ENCODE measurements at places on chromosomes 5 and 9. TPM values are rescaled to one million over a fixed set of nuclear protein-coding genes. Genes with fewer than 3 reads are reported as not detected.

- no peaks in the 10 kb centered on the region for H3K36me3 ChIP-seq
- H3K4me3 ChIP-seq, result no peak overlapping the region
- no peak overlapping the region for H3K27ac ChIP-seq
- DNase-seq, result no peak
These were observed 90.5 kb downstream of the NRG2 start for GRCh38 chr5:139952574-139952973.

The DMRT2 gene
- total RNA-seq, result 0.86 TPM

- H3K27ac ChIP-seq, result no peak overlapping the region
- H3K36me3 ChIP-seq, result no peaks in the 10 kb centered on the region
- H3K27me3 ChIP-seq, result no peaks in the 10 kb centered on the region
- no peak for DNase-seq
These were observed 195.3 kb upstream of the NR4A3 start for GRCh38 chr9:99626426-99626825.

The CCT5 gene
- 116 TPM for total RNA-seq

GRCh38 chr9:27192291-27192960 lies 83.4 kb downstream of the TEK start:
- H3K4me3 ChIP-seq, result no peak overlapping the region
- no peak for DNase-seq
- no peaks in the 10 kb centered on the region for H3K27me3 ChIP-seq
- peaks cover 10% of the 10 kb centered on the region for H3K4me1 ChIP-seq
- no peak overlapping the region for H3K27ac ChIP-seq

- H3K4me1 ChIP-seq, result no peaks in the 10 kb centered on the region
- H3K27ac ChIP-seq, result no peak overlapping the region
- no peaks in the 10 kb centered on the region for H3K27me3 ChIP-seq
- no peaks in the 10 kb centered on the region for H3K36me3 ChIP-seq
- no peak overlapping the region for H3K4me3 ChIP-seq
- DNase-seq, result no peak
These were observed 564.3 kb downstream of the ZNF608 start for GRCh38 chr5:124182133-124182532.

The CATSPER3 gene
- 0.68 TPM for total RNA-seq

DNA sequence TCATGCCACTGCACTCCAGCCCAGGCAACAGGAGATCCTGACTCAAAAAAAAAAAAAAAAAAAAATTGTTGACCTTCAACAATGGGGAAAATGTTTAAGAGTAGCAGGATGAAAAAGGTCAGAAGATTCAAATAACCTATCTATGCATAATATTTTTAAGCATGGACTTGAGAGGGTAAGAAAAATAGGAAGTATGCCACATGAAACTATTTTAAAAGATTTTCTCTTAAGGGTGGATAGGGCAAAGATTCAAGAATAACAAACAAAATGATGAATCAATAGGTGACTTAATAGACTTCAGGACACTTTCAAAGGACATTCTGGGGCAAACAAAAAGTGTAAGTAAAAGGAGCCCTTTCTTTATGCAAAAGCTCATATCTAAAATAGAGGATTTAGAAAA lies 3.2 kb downstream of the TEX48 start:
- H3K4me3 ChIP-seq, result no peak overlapping the region
- no peaks in the 10 kb centered on the region for H3K36me3 ChIP-seq
- H3K27me3 ChIP-seq, result no peaks in the 10 kb centered on the region
- DNase-seq, result no peak
- no peaks in the 10 kb centered on the region for H3K4me1 ChIP-seq

The IRX2 gene
- total RNA-seq, result 52.1 TPM

The INSL4 gene
- not detected for total RNA-seq

- no peak overlapping the region for H3K4me3 ChIP-seq
- H3K4me1 ChIP-seq, result no peaks in the 10 kb centered on the region
- H3K36me3 ChIP-seq, result no peaks in the 10 kb centered on the region
- no peaks in the 10 kb centered on the region for H3K27me3 ChIP-seq
These were observed 13.2 kb upstream of the GLRA1 start for GRCh38 chr5:151937851-151938250.

DNA sequence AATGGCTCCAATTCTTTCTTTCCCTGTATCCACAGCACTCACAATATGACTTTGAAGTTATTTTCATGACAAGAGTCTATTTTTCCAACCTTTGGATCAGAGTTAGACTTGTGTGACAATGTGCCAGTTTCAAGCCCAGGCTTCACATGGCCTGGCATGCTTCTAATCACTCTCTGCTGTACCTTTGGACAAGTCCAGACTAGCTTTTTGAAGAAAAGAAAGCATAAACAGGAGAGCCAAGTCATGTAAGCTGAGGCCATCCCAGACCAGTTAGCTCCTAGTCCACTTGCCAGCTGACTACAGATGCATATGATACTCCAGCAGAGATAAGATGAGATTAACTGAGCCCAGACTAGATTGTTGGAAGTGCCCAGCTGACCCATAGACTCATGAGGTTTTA lies 513.6 kb upstream of the C9orf72 start:
- no peak for DNase-seq
- no peaks in the 10 kb centered on the region for H3K27me3 ChIP-seq
- H3K4me1 ChIP-seq, result no peaks in the 10 kb centered on the region
- H3K36me3 ChIP-seq, result no peaks in the 10 kb centered on the region

GRCh38 chr5:60178101-60178500 lies 284.6 kb upstream of the PDE4D start:
- H3K4me3 ChIP-seq, result no peak overlapping the region
- no peaks in the 10 kb centered on the region for H3K27me3 ChIP-seq
- no peaks in the 10 kb centered on the region for H3K4me1 ChIP-seq
- DNase-seq, result no peak
- H3K36me3 ChIP-seq, result no peaks in the 10 kb centered on the region

The NCS1 gene
- total RNA-seq, result 7.0 TPM

The FAXDC2 gene
- total RNA-seq, result 72.7 TPM

The GFPT2 gene
- total RNA-seq, result 13.4 TPM

DNA sequence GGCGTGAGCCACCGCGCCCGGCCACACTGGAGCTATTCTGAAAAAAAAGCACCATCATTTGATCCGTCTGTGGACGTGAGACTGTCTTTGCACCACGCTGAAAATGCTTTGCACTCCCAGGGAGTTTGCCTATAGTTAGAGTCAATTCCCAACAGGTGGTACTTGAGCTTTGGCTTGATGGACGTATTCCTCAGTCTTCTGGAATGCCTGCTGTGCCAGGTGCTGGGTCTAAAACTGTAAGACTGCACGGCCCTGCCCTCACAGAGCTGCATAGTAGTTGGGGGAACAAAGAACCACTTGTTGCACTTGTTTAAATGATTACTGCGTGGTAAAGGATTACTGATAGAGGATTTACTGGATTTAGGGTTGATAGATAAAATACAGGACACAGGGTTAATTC lies 3.4 kb upstream of the CCNO start:
- no peak overlapping the region for H3K27ac ChIP-seq
- H3K4me3 ChIP-seq, result no peak overlapping the region
- H3K4me1 ChIP-seq, result peaks cover 28% of the 10 kb centered on the region

The PKD2L2 gene
- not detected for total RNA-seq

- H3K27me3 ChIP-seq, result no peaks in the 10 kb centered on the region
- H3K4me3 ChIP-seq, result no peak overlapping the region
- no peak overlapping the region for H3K27ac ChIP-seq
- H3K4me1 ChIP-seq, result peaks cover 33% of the 10 kb centered on the region
These were observed 1.6 kb upstream of the P4HA2 start for GRCh38 chr5:132229236-132229635.

The TARS1 gene
- 93.9 TPM for total RNA-seq

DNA sequence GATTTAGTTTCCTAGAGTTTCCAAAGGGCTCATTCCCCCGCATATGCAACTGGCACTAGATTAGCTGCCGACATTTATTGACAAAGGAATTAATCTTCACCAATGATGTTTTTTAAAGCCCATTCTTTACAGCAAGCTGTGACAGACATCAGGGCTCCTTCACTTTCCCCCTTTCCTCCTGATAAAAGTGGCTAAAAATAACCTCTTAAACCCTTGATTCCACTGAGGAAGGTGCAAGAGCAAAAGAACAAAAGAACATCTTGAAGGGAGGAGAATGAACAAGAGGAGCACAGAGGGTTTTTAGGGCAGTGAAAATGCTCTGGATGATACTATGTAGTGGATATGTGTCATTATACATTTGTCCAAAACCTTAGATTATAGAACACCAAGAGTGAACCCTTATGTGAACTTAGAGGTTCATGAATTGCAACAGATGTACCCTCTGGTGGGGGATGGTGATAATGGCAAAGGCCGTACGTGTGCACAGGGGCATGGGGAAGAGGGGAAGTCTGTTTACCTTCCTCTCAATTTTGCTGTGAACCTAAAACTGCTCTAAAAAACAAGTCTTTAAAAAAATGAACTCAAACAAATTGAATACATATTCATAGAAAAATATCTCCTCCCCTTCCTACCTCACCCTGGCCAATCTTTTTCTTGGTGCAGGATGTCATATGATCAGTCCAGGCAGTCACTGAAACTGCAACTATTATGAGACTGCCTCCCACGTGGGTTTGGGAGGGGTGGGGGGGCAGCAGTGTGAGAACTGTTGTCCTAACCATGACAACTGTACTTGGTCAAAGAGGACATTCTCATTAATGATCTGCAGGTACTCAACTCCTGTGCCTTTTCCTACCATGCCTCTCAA lies 83.0 kb downstream of the MARCHF3 start:
- H3K4me1 ChIP-seq, result no peaks in the 10 kb centered on the region
- DNase-seq, result no peak
- H3K4me3 ChIP-seq, result no peak overlapping the region
- H3K27ac ChIP-seq, result no peak overlapping the region
- H3K36me3 ChIP-seq, result no peaks in the 10 kb centered on the region
- H3K27me3 ChIP-seq, result no peaks in the 10 kb centered on the region

The MARVELD2 gene
- 26.2 TPM for total RNA-seq

DNA sequence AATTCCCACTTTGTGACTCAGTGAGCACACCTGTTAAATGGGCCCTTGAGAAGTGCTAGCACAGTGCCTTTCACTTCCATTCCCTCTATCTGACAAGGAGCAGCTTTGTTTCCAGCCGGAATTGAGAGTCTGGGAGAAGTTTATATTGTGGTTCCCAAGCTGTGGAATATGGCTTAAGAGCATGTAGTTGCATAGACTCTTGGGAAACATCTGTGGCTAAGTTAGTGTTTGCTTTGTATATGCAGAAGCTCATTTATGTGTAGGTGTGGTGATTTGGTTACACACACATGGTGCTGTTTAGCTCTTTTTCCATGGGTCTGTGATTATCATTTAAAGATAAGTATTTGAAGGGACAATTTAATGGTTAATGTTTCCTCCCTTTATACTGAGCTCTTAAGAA lies 110.5 kb upstream of the HMHB1 start:
- no peaks in the 10 kb centered on the region for H3K36me3 ChIP-seq
- H3K4me3 ChIP-seq, result no peak overlapping the region
- DNase-seq, result no peak
- no peak overlapping the region for H3K27ac ChIP-seq
- H3K4me1 ChIP-seq, result no peaks in the 10 kb centered on the region

- H3K27me3 ChIP-seq, result no peaks in the 10 kb centered on the region
- H3K4me3 ChIP-seq, result no peak overlapping the region
- no peak for DNase-seq
- H3K4me1 ChIP-seq, result no peaks in the 10 kb centered on the region
These were observed 77.5 kb downstream of the TRPM6 start for GRCh38 chr9:74810200-74810599.

GRCh38 chr5:71651579-71651978 lies 64.4 kb downstream of the MCCC2 start:
- no peak for DNase-seq
- H3K27me3 ChIP-seq, result no peaks in the 10 kb centered on the region
- H3K36me3 ChIP-seq, result peaks cover 86% of the 10 kb centered on the region
- H3K4me3 ChIP-seq, result no peak overlapping the region
- no peak overlapping the region for H3K27ac ChIP-seq
- no peaks in the 10 kb centered on the region for H3K4me1 ChIP-seq

The PDCD1LG2 gene
- total RNA-seq, result 9.0 TPM

- H3K4me1 ChIP-seq, result peaks cover 10% of the 10 kb centered on the region
- H3K4me3 ChIP-seq, result no peak overlapping the region
- no peaks in the 10 kb centered on the region for H3K27me3 ChIP-seq
- no peaks in the 10 kb centered on the region for H3K36me3 ChIP-seq
These were observed 9.0 kb upstream of the FAF2 start for GRCh38 chr5:176438959-176439757.

DNA sequence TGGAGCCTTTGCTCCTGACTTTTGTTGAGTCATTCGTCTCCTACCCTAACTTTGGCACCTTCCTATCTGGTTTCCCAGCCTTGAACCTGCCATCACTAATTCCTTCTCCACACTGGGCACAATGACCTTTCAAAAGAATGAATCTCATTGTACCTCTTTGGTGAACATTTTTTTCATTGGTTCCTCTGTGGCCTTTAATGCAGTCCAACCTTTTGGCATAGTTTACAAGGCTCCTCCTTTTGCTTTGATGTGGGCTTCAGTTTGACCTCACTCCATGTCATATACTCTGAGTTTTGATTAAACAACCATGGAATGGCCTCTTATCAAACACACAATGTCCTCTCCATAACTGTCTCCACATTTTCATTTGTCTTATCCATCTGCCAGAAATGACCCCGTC lies 14.5 kb upstream of the ROPN1L start:
- no peaks in the 10 kb centered on the region for H3K27me3 ChIP-seq
- H3K27ac ChIP-seq, result no peak overlapping the region
- peaks cover 95% of the 10 kb centered on the region for H3K36me3 ChIP-seq
- no peak for DNase-seq

DNA sequence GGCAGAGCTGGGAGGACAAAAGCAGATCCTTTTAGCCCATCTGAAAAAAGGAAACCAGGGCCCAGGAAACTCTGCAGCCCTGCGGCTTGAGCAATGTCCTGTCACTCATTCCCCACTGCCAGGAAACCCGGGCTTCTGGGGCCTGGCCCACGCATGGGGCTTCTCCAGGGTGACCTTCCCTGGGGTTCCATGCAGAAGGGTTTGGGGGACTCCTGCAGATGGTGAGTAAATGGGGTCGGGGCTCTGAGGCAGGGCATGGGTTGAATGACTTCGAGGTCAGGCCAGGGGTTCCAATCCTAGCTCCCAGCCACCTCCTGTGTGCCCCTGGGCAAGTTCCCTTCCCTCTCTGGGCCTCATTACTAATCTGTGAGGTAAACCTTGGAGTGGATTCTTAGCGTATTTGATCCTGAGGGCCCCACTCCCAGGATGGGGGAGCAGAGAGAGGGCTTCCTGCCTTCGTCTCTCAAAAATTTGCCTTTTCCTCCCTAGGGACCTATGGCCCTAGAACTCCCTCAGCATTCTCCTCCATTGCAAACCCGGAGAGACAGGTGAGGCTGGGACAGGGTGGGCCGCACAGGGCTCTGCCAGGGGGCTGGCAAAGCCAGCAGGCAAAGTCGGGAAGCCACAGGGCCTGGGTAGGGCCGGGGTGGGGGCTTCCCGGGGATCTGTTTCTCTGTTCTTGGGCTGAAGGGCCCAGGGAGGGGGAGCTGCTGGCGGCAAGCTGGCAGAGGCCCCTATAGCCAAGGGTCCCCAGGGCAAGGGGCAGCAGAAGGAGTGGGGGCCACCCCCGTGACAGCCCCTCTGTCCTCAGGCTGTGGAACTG lies 25.8 kb downstream of the ADGRD2 start:
- no peaks in the 10 kb centered on the region for H3K4me1 ChIP-seq
- DNase-seq, result no peak
- peaks cover 66% of the 10 kb centered on the region for H3K27me3 ChIP-seq
- no peak overlapping the region for H3K27ac ChIP-seq

The GLDC gene
- total RNA-seq, result 0.77 TPM

The AHRR gene
- total RNA-seq, result 8.4 TPM

Data from lower lobe of right lung (tissue), 2 donors.